ENCODE measurements at places on chromosomes 5 and 9. TPM values are rescaled to one million over a fixed set of nuclear protein-coding genes. Genes with fewer than 3 reads are reported as not detected.

Gene SPIN1
- 85.8 TPM for total RNA-seq

Gene OMD
- 4.8 TPM for total RNA-seq

GRCh38 chr9:21810388-21810787 is 8.0 kb downstream of the MTAP start:
- no peak for DNase-seq

GRCh38 chr9:128293091-128293490 is 17.0 kb downstream of the SWI5 start:
- no peak for DNase-seq

Data from mucosa of gallbladder (tissue), 1 donor.